ENCODE measurements at places on chromosomes 2 and 18.

DNA sequence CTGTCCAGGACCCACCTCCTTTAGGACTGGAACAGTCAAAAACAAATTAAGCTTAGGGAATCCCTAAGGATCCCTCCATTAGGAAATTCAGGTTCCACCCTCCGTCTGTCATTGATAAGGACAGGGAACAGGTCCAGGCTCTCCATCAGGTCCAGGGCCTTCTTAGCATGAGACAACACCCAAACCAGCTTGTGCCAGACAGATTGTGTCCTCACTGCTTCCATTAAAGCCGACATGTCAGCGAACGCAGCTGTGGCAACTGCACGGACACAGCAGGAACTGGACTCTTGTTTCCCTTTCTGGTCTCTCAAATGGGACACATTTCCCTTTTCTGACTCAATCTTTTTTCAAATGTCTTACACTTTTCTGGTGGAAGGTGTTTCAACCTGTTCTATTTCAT lies 81.4 kb downstream of the BCL11A start:
- DNase-seq = no peak

DNA sequence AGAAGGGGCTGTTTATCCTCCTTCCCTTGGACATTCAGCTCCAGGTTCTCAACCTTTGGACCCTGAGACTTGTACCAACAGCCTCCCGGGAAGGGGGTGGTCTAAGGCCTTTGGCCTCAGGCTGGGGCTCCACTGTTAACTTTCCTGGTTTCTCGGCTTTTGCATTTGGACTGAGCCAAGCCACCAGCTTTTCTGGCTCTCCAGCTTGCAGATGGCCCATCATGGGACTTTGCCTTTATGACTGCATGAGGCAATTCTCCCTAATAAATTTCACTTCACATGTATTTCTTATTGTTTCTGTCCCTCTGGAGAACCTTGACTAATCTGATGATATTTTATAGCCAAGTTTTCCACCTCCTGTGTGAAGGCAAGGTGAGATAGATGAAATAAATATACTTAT lies 180.8 kb downstream of the PPP1R1C start:
- no peak for DNase-seq

GRCh38 chr18:1751249-1751648 lies 820.1 kb downstream of the METTL4 start:
- DNase-seq = no peak

DNA sequence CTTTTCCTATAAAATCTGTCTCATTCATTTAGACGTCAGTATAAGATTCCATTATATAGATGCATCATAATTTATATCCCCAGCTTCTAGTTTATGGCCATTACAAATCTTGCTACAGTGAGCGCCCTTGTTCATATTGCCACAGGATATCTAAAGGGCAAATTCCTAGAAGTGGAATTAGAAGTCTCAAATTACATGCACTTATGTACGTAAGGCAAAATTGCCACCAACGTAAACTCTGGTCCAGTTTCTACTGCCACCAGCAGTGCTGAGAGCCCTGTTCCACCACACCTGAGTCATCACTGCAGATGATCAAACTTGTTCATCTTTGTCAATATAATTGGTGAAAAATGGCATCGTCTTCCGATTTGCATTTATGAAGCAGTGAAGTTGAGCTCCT lies 90.9 kb upstream of the ID2 start:
- DNase-seq = no peak

GRCh38 chr18:73503326-73503725 lies 635.5 kb upstream of the NETO1 start:
- no peak for DNase-seq

GRCh38 chr2:65357959-65358294 lies 74.5 kb downstream of the SPRED2 start:
- no peak for DNase-seq

DNA sequence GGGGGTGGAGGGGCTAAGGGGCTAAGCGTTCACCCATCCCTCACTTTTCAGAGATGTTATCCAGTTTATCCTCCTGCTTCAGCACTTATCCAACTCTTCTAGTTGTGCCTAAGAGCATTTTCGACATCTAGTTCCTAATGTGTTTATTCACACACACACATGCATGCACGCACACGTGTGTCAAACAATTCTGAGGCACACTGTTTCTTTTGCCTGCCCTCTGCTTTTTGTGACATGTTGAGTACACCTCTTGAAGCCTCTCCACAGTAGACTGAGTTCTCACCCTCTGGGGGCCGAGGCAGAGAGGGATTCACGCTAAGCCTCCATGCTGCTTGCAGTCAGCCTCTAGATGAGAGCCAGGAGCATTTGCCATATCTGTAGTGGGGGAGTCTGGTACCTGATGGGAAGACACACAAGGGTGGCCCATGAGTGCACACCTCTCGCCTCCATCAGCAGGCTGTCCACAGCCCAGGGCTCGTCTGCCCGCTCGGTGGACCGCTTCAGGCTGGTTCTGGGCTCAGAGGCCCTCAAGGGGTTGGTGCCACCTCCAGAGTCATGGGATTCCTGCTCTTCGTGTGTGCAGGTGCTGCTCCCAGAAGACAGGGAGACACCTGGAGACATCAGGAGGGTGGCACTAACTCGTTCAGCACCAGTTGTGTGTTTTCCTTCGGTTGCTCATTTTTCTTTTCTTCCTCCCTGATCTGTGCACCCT lies 11.9 kb downstream of the TWIST2 start:
- peak; percentile 72 for DNase-seq

- no peak for DNase-seq
Observed at GRCh38 chr2:6896930-6897759, 19.6 kb downstream of the RSAD2 start.

DNA sequence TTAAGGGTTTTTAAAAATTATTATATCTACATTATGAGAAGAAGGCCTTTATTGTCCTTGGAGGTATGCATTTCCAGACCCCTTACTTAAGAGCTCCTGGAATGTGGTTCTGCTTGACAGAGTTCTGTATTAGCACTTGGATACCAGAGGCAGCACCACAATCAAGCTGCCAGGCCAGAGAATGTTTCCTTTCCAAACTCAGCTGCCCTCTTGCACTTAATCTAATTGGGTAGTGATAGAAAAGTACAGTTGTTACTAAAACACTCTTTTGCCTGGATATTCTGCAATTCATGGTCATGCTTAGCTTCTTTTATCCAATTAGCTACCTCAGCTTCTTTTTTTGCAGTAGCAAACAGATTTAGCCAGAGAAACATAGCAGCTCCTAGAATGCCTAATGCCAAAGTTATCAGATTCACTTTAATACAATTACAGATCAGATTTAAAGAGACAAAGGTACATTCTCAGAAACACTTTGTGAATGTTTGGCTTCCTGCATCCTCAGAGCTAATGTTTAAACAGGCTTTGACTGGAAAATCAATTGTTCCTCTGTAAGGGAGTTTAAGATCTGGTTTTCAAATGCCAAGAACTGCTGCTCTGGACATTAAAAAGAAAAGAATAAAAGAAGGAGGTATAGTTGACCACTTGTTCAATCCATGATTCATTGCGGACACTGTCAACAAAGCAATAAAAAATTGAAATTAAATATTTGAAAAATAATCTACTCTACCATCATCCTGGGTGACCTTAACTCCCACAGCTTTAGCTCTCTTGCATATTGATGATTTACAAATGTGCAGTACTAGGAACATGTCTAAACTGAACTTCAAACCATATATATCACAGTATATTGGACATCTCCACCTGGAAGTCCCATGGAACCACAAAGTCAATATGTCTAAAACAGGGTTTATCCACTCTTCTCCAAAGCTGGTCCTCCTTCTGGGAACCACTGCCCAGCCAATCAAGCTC lies 12.8 kb downstream of the NOSTRIN start:
- DNase-seq = no peak

DNA sequence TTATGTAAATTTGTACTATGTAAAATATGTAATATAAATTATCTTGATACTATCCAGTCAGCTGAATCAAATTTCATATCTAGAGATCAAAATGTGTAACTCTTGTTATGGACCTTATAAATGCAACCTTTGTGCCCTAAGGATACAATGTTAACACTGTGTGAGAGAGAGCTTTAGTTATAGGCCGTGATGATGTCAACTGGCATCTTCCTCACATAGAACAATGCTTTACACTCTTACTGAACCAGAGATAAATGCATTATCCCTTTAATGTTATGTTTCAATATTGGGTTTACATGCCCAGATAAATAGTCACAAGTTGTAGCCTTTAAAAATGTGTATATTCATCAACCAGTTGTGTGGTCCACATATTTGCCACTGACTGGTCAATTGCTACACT lies 115.1 kb downstream of the KCNJ3 start:
- DNase-seq = no peak

GRCh38 chr2:152134488-152135280 lies 35.8 kb upstream of the CACNB4 start:
- no peak for DNase-seq

DNA sequence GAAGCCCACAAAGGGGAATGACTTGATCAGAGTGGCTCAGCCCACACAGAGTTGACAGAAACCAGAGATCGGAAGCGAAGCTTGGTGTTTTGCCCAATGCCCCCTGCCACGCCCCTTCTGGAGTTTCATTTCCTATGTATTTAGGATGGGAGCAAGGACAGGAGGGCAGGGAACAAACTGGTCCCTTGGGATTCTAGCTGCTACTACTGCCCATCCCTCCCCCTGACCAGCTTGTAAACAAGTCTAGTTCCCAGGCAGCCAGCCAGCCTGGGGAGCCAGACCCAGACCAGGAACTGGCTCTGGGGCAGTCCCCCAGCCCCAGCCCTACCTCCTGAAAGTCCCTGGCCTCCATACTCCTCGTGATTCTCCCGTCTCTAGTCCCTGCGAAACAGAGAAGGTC lies 8.3 kb downstream of the WNT6 start:
- no peak for DNase-seq
